ENCODE measurements at places on chromosomes 6 and 20. TPM values are rescaled to one million over a fixed set of nuclear protein-coding genes. Genes with fewer than 3 reads are reported as not detected.

Gene DLL1
- 4.9 TPM for total RNA-seq

Gene IL17A
- not detected for total RNA-seq

Gene OXT
- total RNA-seq: 8.4 TPM

Gene TNNC2
- total RNA-seq: not detected

Gene NRSN1
- not detected for total RNA-seq

Gene HCRTR2
- total RNA-seq: not detected

Gene NR2E1
- not detected for total RNA-seq

Gene TLDC2
- total RNA-seq: not detected

Gene HEY2
- 2.3 TPM for total RNA-seq

- no peak for DNase-seq
Observed at GRCh38 chr6:23608931-23609435, 517.0 kb upstream of the NRSN1 start.

GRCh38 chr6:131574133-131574532, 1.1 kb downstream of the ARG1 start:
- DNase-seq: no peak

DNA sequence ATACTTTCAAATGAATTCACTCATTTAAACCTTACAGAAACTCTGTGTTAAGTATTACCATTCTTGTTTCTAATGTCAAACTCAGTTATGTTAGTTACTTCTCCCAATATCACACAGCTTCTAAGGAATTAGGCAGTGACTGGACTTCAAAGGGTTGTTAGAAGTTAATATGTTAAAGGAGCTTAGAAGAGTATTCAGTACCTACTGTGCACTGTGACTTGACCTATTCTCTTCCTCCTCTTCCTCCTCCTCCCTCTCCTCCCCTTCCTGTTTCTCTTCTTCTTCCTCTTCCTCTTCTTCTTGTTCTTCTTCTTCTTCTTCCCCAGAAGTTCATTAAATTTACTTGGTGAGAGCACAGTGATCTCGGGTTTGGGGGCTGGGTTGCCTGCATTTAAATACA, 325.6 kb upstream of the SLC35B3 start:
- no peak for DNase-seq

GRCh38 chr6:79005497-79005896, 72.6 kb downstream of the PHIP start:
- no peak for DNase-seq

- no peak for DNase-seq
Observed at GRCh38 chr20:11059659-11060058, 385.9 kb upstream of the JAG1 start.

DNA sequence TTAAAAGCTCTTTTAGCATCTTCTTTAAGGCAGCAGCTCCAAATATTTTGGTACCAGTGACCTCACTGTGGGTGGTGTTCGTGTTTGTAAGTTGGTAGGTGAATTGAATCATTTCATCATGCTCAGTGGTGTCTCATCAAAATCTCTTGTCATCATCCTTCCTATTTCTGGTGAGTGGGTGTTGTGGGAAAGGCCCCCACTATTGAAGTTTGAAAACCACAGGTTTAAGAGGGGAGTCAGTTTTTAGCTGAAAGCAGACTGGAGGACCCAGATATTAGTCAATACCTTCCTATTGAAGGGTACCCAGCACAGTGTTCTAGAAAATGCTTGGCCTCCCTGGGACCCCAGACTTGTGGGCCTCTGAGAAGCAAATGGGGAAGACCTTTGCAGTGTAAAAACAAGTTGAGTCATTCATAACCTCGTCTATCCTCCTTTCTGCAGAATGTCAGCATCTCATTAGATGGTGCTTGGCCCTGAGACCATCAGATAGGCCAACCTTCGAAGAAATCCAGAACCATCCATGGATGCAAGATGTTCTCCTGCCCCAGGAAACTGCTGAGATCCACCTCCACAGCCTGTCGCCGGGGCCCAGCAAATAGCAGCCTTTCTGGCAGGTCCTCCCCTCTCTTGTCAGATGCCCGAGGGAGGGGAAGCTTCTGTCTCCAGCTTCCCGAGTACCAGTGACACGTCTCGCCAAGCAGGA, 3.7 kb downstream of the PIM1 start:
- DNase-seq: no peak

DNA sequence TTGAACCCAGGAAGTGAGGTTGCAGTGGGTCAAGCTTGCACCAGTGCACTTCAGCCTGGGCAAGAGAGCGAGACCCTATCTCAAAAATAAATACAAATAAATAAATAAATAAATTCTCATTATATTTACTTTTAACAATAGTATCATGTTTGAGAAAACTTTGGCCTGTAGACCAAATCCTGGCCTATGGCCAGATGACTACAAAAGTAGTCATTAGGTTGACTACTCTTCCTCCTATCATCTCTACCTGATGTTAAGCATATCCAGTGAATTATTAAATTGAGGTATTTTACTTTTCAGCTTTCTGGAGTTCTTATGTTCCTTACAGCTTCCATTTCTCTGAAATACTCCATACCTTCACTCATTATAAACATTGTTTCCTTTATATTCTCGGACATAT, 280.6 kb downstream of the LAMA2 start:
- no peak for DNase-seq

DNA sequence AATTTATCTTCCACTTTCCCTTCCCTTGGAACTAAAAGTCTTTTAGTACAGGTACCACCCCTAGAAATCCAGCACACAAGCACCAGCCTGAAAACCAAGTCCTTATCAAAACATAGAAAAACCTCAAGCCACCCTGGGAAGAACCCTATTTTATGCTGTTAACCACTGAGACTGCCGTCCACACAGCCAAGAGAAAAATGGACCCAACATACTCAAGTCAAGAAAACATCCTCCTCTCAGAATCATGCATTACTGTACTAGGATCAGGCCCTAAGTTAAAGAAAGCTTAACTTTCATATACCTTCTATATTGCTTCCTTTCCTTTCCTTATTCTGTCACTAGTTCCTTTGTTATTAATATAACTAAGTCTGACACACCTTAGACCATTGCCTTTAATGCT, 16.9 kb upstream of the GOPC start:
- no peak for DNase-seq

DNA sequence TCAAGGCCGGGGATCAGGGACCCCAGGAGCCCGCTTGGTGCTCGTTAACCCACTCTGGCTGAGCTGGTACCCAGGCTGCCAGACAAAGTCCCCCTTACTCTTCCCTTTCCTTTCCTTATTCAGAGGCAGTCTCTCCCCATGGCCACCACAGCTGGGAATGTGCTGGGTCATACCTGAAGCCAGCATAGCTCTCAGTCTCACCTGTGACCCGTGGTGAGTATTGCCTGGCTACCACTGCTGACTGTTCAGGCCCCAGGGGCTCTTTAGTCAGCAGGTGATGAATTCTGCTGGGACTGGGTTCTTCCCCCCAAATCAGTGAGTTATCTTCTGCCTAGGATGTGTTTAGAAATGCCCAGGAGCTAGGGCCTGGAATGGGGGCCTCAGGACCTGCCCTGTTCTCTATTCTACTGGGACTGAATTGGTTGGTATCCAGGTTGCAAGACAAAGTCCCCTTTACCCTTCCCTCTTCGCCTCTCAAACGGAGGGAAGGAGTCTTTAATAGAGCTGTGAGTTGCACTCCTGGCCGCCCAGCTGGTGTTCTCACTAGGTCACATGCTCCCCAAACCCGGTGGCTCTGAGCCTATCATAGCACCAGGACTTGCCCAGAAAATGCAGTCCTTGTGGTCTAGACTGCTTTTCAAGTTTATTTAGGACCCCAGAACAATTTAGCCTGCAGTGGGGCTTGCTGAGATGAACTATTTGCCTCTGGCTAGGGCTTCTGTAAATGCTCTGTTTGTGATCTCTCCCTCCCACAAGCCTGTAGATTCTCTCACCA, 64.6 kb downstream of the MYO6 start:
- DNase-seq: no peak

DNA sequence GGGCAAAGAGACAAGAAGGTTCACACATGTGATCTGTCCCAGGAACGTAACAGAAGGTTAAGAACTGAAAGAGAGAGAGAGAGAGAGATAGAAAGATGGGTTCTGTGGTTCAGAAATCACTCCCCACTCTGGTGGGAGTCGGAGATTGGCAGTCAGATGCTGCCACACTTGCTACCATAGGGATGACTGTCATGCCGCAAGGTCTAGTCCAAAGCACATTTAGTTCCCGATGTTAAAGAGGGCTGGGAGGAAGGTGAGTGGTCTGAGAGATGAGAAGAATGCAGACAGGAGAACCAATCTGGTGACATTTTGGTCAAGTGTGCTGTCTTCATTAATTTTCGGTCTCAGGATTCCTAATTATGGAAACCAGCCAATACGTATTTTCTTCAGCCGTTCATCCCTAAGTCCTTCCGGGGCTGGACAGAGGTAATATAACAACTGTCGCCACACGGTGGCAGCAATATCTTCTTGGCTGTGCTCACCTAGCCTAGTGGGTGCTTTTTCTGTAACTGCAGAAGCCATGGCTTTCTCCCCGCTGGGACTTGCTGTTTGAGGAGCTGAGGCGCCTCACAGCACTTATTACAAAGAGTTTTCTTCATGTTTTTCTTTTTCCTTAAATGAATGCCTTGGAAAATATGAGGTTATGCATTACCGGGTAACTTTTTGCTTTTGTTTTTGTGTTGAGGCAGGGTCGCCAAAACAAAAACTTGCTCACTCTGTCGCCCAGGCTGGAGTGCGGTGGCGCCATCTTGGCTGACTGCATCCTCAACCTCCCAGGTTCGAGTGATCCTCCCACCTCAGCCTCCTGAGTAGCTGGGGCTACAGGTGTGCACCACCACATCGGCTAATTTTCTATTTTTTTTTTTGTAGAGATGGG, 46.0 kb downstream of the SLC35D3 start:
- DNase-seq: peak; percentile 64

- DNase-seq: peak; percentile 88
Observed at GRCh38 chr20:45946149-45946970, 11.9 kb downstream of the PCIF1 start.

- no peak for DNase-seq
Observed at GRCh38 chr6:3746696-3747095, 4.8 kb downstream of the PXDC1 start.

GRCh38 chr20:58038123-58038654, 190.3 kb downstream of the ANKRD60 start:
- no peak for DNase-seq

DNA sequence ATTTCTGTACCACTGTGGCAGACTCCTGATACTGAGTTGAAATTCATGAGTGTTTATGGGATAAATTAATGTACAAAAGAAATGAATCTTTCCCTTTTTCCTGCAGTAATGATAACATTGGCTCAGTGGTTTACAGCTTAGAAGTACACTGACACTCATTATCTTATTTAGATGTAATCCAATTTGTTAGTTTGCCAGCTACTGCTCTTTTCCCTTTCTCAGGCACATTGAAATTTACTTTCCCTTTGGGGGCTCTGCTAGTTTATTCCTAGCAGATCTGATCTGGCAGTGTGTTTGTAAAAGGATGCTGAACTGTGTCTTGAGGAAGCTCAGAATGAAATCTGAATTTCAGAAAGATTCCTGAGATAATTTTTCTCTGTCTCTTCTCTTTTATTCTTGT, 3.0 kb downstream of the CEP250 start:
- DNase-seq: no peak

- DNase-seq: no peak
Observed at GRCh38 chr6:133262804-133263203, 21.6 kb downstream of the EYA4 start.

DNA sequence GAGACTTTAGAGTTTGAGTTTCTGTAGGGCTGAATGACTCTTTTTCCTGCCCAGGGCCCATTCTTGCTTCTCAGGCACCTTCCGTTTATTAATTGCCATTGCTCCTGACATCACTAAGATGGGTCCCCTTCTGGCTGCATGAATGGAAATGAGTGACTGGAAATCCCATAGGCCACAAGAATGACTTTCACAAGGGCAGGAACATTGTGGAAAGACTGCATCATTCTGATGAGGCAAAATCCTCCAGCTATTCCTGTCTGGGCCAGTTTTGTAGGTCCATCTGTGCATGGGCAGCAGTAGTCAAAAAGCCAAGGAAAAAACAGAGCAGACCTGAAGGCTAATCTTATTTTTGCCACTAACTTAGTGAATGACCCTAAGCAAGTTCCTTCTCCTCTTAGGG, 19.3 kb downstream of the TMEM74B start:
- DNase-seq: no peak

DNA sequence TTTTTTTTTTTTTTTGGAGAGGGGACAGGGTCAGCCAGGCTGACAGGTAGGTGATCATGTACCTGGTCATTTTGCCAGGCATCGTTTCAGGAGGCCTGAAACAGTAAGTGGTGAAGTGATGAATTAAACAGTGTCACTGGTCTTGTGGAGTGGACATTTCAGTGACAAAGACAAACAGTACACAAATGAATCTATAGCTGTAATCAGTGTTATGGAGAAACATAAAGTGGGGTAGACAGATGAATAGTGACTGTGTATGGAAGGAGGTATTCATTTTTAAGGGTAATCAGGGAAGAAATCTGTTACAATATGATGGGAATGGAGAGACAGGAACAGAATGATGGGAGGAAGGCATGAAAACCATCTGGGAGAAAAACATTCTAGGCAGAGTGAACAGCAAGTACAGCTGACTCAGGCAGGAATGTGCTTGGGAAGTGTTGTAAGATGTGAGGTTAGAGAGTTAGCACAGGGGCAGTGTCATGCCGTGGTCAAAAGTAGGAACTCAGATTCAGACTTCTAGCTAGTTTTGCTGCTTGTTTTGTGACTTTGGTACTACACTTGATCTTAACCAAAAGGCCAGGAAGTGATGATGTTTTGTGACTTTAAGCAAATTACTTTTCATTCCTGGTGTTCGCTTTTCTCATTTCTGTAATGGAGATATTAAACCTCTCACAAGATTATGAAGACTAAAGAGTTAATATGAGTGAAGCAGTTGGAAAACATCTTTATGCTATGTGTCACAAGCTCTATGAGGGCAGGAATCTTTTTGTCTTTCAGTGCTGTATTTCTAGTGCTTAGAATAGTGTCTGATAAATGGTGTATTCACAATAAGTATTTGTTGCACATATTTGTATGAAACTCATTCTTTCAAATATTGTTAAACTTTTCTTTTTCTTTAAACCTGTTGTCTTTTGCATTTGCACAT, 43.4 kb downstream of the QKI start:
- no peak for DNase-seq

GRCh38 chr6:17957086-17957485, 30.3 kb downstream of the KIF13A start:
- no peak for DNase-seq
